NCI-H1930 (cell line): ENCODE measurements at places on chromosomes 2 and 18.

GRCh38 chr2:127417406-127417805 is 821 bp upstream of the PROC start:
- DNase-seq, result no peak

- no peak for DNase-seq
These were observed 53.0 kb upstream of the CCDC150 start for GRCh38 chr2:196586511-196586991.

DNA sequence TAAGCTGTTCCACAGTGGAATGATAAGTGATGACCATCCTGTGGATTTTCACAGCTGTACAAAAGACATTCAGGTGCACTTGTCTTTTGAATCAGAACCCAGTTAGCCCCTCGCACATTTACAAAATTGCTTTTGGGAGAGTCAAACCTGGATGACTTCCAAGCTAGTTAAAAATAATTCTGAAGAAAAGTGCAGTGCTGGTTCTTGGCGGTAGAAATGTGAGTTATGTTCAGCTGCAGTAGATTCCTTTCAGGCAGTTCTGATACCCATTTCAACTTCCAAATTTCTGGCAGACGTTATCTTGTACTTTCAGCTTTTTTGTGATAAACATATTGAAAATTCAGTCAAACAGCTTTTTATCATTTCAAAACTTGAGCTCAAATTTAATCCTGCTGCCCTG is 324.7 kb downstream of the NRXN1 start:
- DNase-seq, result no peak

- peak; percentile 85 for DNase-seq
These were observed 1.9 kb downstream of the PTMA start for GRCh38 chr2:231709981-231710798.

GRCh38 chr2:200089040-200089755 is 133.8 kb downstream of the MAIP1 start:
- DNase-seq, result no peak

- DNase-seq, result no peak
These were observed 11.2 kb downstream of the CWC22 start for GRCh38 chr2:179995741-179996515.

GRCh38 chr2:234060236-234060635 is 9.7 kb downstream of the SPP2 start:
- DNase-seq, result no peak

DNA sequence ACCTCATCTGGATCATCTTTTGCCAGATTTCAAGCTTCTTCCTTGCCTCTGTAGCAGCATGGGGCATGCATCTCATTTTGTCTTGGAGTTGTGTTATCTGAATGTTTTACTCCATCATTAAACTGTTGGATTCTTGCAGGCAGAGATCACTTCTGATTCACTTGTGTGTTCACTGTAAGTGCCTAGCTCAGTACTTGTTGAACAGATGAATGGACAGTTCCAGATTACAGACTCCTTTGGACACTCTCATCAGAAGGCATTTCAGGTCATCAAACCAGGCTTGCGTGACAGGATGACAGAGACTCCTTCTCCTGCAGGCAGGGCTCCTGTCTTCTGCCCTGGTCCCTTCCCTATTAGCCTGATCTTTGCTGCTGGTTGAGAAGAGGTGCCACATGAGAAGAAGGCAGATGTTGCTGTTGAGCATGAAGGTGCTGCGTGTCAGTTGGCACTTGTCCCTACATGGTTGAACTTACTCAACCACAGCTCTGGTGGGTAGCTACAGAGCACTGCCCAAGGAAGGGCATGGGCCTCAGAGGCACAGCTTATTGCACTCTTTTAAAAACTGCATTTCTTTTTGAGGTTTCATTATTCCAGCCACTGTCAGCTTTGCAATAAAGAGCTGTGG is 58.9 kb downstream of the INPP4A start:
- no peak for DNase-seq
